ENCODE measurements at places on chromosomes 12 and 14.

DNA sequence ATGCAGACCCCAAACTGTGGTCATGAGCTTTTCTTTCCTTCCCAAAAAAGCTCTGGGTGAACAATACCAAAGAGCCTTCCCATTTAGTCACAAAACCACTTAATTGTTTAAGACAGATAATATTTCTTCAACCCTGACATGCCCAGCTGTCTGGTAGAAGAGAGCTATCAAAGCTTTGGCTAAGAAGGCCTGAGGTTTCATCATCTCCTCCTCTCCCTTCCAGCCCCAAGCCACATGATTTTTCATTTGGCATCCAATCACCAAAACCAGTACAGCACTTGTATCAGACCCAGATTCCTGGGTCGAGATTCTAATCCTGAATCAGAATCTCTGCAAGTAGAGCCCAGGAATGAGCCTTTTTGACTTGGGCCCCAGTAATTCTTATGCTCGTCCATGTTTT is 199.6 kb upstream of the TMEM260 start:
- DNase-seq: no peak

GRCh38 chr14:73269729-73270531 is 32.6 kb downstream of the PAPLN start:
- DNase-seq: peak; percentile 34

DNA sequence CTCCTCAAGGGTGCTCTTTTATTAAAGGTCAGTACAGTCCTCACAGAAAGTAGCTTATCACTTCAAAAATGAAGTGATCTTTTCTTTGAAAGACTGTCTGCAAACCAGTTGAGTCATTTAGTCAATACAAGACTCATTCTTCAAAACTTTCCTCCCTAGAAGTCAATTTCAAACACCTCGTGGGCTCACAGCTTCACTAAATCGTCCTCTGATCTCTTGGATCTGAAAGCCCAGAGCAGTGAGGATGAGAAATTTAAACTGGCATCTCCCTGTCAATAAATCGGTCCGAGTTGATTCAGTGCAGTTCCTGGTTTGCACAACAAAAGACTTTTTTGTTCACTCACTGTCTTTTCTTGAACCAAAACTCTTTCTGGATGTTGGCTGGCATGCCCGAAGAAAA is 44.5 kb downstream of the NUAK1 start:
- no peak for DNase-seq

- DNase-seq: no peak
These were observed 4.0 kb downstream of the AGAP2 start for GRCh38 chr12:57734591-57734990.

DNA sequence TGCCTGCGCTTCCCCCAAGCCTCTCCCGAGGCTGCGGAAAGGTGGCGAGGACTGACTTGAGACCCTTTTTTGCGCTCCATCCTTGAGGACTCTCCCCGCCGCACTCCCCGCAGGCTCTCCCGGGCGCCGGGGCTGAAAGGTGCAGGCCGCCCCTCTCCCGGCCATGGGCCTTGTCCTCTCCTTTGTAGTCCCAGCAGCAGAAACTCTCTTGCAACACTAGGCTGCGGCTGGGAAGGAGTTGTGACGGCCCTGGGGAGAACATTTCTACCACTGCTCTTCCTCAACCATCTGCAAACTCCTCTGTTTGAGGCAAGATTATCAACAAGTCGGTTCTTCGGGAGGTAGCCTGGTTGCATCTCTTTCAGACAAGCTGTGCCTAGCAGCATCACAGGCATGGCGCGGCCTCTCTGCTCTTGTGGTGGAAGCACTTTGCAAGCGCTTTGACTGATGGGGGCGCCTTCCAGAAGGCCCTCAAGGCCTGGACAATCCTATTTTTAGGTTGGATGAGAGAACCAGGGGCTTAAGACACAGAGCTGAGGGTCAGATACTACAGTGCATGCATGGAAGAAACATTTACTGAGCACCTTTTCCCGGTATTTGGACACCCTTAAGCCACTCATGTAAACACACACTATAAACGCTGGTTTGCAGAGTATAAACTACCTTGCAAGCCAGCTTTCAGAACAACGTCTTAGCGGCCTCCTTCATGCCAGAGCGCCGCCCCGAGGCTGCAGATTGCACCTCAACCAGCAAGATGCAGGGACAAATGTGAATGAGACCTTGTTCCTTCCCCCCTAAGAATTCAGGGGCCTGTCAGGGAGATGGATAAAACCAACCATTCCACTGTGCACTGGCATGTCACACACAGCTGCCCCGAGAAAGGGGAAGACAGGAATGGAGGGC is 1.2 kb upstream of the PRIMA1 start:
- DNase-seq: peak; percentile 42

GRCh38 chr12:26701604-26702215 is 131.3 kb downstream of the ITPR2 start:
- peak; percentile 19 for DNase-seq

DNA sequence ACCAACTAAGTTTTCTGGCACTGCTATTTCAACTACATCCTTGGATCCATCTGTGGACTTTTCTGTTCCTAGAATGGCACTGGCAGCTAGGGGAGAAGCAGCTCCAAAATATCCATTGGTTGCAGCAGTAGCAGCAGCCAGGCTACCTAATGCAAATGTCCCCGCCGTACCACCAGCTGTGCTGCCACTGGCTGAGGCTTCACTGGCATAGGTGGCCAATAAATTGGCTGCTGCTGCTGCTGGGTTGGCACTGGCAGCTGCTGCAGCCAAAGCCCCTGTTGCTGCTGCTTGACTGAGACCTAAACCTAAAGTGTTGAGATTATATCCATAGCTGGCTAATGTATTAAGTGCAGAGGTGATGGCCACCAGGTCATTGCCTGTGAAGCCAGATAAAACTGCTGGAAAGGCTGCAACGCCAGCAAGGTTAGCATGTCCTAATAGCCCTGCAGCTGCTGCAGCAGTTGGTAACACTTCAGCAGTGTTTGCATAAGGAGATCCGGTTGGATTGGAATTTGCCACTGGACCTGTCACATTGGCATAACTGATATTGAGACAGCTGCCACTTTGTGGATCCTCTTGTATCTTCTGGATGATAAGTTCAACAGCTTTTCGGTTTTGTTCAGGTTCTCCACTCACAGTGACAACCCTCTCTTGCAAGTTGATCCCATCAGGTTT is 149.5 kb downstream of the NOVA1 start:
- DNase-seq: no peak

DNA sequence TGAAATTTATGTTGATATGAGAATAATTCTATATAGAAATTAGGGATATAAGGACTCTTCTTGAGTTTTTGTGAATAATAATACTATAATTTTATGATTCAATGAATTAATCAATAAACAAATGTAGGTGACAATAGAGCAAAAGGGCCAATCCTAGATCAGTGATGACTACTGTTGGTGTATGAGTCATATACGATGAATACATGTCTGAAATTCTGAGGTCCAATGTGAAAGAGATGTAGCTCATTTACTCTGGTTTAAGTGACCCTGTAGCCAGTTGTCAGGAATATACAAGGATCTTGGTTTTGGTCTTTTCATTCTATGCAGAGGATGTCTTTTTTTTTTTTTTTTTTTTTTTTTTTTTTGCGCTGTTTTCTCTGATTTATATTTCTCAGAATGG is 72.1 kb upstream of the RTL1 start:
- DNase-seq: no peak

GRCh38 chr14:80658155-80658554 is 283.4 kb downstream of the CEP128 start:
- no peak for DNase-seq

GRCh38 chr12:1131811-1132224 is 140.8 kb downstream of the ERC1 start:
- no peak for DNase-seq

DNA sequence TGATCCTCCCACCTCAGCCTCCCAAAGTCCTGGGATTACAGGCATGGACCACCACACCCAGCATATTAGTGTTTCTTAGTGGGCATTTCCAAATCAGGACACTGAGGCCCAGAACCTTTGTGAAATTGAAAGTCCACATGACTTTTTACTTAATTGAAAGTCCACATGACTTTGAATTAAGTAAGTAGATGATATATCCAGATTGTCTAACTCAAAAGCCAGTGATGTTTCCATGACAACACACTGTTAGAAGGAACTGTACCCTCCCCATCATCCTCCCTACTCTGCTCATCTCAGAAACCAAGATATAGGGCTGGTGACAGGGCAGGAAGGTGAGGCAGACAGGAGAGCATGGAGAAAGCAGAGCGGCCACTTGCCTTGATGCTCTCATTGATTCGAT is 7.2 kb downstream of the MYO1A start:
- DNase-seq: no peak

DNA sequence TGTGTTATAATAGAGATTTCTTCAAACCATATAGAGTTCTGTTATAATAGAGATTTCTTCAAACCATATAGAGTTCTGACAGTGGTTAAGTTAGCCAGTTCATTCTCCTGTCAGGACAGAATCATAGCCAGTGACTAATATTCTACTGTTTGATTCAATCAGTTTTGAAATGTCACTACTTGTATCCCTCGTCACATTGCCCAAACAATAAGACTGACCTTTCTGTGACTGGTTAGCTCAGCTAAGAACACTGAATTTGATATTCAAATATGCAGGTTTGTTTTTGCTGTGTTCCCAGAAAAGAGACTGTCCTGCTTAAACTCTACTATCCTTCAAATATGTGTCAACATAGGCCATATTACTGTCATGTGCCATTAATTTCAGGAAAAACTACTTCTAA is 74.4 kb downstream of the ALG10B start:
- DNase-seq: no peak

DNA sequence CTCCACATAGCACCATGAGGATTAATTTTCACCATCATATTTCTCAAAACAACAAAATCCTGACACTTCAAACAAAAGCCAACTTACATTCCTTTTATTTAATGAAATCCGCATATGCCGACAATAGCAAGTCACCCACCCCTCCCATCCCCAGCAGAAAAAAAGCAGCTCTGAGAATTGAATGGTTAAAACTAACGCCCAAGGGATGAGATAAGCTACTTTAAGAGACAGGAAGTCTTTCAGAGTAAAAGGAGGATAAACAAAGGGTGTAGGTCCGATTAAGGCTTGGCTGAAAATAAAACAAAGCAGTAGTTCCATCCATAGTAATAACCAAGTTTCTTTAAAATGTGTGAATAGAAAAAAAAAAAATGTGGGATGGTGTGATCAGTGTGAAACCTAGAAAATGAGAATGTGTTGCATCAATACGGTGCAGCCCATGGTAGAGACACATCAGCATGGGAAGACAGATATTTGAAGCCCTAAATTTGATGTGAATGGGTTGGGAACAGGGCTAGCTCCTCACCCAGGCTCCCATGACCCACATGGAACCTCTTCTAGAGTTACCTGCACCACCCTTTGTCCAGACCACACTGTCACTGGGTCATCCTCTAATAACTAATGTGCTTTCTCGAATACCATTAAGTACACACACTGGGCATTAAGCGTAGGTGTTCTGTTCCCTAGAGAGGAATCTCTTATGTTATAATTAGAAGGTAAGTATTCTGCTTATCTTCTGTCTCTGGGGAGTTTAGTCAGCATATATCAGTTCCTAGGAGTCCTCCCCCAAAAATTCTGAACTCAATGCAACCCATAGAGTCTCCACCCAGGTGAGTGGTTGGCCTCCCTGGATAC is 31.7 kb downstream of the RTRAF start:
- no peak for DNase-seq

DNA sequence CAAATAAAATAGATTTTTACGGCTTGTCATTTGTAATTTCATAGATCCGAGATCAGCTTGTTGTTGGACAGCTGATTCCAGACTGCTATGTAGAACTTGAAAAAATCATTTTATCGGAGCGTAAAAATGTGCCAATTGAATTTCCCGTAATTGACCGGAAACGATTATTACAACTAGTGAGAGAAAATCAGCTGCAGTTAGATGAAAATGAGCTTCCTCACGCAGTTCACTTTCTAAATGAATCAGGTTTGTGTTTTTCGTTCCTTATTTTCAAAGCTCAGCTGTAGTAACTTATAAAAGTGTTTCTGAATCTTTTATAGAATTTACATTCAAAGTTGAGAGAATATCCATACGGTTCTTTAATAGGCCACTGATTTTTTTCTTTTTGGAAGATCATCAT is 89.1 kb downstream of the LRRK2 start:
- DNase-seq: no peak

DNA sequence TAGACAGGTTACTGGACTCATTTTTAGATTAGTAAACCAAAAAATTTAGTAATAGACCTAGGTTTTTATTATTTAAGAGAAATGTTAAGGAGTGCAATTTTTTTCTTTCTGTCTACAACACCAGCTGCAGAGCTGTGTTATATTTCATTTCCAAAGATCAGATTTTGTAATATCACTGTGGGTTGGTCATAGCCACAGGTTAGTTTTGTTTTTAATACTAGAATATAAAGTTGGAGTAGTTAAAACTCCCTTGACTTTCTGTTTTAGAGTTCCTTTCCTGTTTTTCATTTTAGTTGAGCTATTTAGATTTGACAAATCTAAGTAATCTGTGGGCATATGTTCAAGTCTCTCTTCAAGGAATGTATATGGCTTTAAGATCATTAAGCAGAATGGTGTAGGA is 30.7 kb upstream of the GARIN2 start:
- no peak for DNase-seq

GRCh38 chr14:69107407-69108003 is 45.4 kb downstream of the DCAF5 start:
- peak; percentile 61 for DNase-seq

- no peak for DNase-seq
These were observed 57.7 kb downstream of the HMGA2 start for GRCh38 chr12:65881965-65882413.

GRCh38 chr14:95488376-95489213 is 27.9 kb downstream of the SYNE3 start:
- DNase-seq: no peak

DNA sequence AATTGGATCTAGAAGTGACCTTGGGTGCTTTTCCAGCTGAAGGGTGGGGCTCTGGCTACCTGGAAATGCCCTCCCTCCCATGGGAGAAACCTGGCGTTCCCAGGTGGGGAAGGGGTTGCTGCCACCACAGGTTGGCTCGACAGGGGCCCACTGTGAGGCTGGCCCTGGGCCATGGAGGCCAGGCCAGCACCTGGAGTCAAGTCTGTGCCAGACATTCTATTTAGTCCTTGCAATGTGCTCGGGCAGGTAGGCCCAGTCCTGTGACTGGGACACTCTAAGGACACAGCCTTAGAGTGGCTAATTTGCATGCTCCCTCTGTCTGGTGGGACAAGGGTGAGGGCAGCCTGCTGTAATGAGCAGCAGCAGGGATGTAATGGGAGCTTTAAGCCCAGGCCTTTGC is 11.9 kb downstream of the VRTN start:
- DNase-seq: no peak

DNA sequence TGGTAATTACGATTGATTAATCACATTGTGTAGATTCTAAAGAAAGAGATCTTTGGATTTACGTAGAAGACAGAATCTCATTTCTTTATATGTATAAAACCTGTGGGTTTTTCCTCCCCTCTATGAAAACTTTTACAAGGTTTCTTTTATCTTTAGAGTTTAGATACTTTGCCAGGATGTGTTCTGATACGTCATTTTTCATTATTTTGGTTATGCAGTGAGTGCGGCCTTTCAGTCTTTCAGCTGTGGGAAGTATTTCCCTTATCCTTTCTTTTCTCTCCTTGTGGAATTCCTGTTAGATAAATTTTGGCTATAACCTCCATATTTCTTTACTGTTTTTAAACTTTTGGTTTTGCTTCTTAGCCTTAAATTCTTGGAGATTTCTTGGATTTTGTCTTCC is 92.7 kb downstream of the TTLL5 start:
- no peak for DNase-seq

GRCh38 chr12:81798294-81798693 is 39.1 kb upstream of the PPFIA2 start:
- DNase-seq: no peak

- DNase-seq: no peak
These were observed 333.2 kb downstream of the NPAS3 start for GRCh38 chr14:33271891-33272290.

- DNase-seq: no peak
These were observed 861.0 kb downstream of the RPS29 start for GRCh38 chr14:48725051-48725734.

GRCh38 chr12:100610666-100611430 is 37.4 kb downstream of the GAS2L3 start:
- DNase-seq: no peak

Data from SK-N-SH (cell line).